Stimulated activated CD4-positive, alpha-beta T cell treated with anti-CD3 and anti-CD28 coated beads, Interleukin-1b, Interleukin-23, amount 100 ng/mL, for 4 hours (primary cell): ENCODE measurements at places on chromosomes 16 and 17.

GRCh38 chr16:87178177-87178863, 138.9 kb downstream of the C16orf95 start:
- no peak for DNase-seq

DNA sequence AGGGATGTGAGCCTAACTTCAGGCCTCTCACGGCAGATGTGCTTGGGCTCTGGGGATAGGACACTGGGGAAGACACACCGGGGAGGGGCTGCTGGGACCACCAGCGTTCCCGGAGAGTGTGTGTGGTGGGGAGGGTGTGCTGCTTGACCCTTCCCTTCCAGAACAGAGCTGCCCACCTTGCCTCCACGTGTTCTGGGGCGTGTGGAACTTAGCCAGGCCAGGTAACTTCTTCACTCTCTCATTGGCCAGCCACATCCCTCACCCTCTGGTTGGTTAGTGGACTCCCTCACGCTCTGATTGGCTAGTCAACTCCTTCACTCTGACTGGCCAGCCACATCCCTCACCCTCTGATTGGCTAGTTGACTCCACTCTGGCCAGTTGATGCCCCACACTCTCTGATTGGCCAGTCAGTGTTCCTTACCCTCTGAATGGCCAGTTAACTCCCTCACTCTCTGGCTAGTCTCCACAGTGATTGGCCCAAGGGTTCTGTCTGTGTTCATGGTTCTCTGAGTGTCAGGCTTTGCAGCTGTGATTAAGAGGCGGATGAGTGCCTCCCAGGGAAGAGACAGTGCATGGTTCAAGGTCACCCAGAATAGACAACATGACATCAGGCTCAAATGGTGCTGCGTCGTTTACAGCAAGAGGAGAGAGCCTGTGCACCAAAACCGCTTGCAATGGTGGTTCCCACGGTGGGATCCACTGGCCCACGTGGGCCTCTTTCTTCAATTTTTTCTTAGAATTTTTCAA, 10.0 kb downstream of the TMEM235 start:
- no peak for DNase-seq

- DNase-seq: peak; percentile 46
Observed at GRCh38 chr16:9090101-9090959, 1.1 kb upstream of the HAPSTR1 start.

DNA sequence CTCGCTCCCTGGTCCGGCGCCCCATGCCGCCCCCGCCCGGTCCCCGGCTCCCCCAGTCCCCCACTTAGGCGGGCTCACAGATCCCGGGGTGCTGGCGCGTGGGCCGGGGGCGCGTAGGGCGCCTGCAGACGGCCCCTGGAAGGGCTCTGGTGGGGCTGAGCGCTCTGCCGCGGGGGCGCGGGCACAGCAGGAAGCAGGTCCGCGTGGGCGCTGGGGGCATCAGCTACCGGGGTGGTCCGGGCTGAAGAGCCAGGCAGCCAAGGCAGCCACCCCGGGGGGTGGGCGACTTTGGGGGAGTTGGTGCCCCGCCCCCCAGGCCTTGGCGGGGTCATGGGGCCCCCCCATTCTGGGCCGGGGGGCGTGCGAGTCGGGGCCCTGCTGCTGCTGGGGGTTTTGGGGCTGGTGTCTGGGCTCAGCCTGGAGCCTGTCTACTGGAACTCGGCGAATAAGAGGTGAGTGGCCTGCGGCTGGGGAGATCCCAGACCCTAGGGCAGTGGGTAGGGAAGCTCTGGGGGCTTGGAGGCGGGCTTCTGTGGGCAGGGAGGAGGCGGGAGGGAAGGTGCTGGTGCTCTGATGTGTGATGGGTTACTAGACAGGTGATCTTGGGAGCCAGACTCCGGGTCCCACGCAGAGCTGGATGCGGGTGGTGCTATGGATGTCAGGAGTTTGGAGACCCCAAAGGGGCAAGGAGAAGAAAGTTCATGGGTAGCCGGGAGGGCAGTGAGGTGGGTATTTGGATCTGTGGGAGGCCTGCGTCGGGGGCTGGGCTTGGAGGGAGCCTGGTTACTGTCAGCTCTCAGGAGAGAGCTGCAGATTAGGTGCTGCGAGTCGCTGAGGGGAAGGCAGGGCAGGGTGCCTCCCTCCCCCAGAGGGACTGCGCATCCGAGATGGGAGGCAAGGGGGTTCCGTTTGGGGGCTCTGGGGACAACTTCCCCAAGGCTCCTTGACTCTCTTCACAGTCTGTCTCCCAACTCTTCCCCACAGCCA, 560 bp downstream of the EFNB3 start:
- no peak for DNase-seq

DNA sequence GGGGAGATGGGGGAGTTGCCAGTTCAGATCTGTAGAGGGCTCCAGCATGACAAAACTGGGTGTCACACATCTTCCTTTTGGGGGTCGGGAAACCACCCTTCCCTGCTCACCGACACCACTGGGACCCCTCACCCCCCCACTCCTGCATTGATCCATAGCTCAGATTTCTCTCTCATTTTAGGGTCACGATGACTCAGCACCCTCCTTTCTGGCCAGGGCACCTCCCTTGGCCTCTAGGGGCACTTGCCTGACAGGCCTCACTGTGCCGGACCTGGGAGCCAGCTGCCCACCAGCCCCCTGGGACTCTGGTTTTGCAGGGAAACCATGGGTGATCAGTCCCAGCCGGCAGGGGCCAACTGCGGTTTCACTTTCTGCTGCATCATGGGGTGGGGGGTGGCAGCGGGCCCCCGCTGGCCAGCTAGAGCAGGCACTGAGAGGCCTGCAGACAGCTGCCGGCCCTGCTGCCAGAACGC, 239.4 kb downstream of the MRTFB start:
- DNase-seq: no peak

GRCh38 chr17:64399071-64399766, 8.6 kb upstream of the PECAM1 start:
- no peak for DNase-seq

DNA sequence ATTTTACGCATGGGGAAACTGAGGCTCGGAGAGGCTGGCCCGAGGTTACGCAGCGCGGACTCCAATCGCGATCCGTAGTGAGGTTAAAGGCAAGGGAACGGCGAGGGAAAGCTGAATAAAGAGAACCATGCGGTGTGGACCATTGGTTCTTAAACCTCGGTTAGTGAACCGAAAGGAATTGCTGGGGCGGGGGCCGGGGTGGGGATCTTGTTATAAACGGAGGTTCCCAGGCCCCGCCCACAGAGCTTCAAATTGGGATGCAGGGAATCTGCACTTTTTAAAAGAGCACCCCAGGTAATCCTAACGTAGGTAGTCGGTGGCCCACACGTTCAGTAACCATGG, 524 bp downstream of the IQCK start:
- DNase-seq: no peak

- no peak for DNase-seq
Observed at GRCh38 chr17:44956998-44957981, 9.7 kb upstream of the KIF18B start.

GRCh38 chr16:88727871-88728270, 21.6 kb downstream of the CTU2 start:
- no peak for DNase-seq

GRCh38 chr17:18230288-18231141, 5.1 kb downstream of the LLGL1 start:
- DNase-seq: no peak

DNA sequence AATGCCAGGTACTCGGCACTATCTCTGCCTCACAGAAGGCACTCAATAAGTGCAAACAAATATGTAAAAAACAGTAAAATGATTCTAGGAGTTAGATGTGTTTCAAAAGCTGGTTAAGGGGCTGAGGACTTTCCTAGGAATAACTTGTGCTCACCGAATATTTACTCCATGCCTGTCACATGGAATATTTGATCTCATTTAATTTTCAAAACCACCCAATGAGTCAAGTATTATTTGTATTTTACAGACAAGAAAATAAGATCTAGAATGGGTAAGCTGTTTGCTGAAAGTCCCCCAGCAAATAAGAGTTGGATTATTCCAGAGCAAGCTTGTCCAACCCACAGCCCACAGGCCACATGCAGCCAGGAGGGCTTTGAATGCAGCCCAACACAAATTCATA, 34.6 kb upstream of the LYRM9 start:
- no peak for DNase-seq

- no peak for DNase-seq
Observed at GRCh38 chr17:488993-489757, 136.6 kb upstream of the RPH3AL start.

GRCh38 chr16:46787909-46788308, 39.8 kb upstream of the MYLK3 start:
- no peak for DNase-seq

GRCh38 chr17:353213-353837, 718 bp upstream of the RPH3AL start:
- DNase-seq: no peak

DNA sequence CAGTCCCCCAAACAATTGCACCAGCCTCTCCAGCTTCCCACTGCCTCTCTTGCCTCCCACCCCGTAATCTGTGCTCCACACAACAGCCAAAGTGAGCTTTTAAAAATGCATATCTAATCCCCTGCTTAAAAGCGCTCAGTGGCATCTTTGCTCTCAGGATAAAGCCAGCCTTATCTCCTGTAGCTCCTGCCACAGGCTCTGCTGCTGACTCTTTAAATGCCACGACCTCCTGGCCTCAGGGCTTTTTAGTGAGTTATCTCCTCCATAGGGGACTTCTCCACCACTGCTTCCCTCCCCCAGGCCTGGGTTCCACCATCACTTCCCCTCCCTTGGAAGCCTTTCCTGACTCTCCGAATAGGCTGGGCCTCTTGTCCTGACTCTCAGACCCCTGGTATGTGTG, 98.6 kb downstream of the GNAO1 start:
- DNase-seq: no peak

DNA sequence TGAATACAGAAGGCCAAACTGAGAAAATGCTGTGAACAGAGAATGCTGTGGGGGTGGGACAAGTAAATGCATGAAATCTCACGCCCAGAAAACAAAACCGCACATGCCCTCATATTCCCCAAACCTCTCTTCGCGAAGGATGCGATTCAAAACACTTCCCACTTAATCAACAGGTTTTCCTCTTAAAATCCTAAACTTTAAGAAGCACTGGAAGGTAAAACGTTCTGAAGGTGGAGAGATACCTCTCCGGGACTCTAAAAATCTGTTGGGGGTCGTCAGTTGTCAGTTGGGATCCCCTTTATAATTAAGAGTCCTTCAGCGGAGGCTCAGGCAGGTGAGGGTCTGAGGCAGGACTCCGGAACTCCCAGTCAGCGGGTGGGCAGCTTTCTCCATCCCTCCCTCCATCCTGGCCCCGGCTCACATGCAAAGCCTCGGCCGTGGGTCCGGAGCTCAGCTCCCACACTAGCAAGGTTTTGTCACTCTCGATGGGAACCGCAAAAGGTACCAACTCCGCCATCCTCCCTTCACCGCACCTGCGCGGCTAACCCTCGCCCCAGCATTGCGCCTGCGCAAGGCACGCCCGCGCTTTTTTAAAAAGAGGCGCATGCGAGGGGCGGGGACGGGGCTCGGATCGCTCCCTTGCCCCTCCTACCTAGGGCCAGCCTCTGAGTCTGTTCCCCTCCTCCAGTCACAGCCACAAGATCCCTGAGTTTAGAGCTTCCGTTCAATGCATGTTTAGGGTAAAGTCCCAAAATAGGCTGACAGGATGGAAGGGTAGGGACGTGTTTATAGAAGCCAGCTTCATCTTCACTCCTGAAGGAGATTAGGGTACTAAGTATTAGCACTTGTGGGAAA, at the start of gene RDM1:
TSS of gene RDM1 (minus strand) at position 563 of the 855 bp plus-strand sequence. CDS start at position 517, 46 bp downstream.
- peak; percentile 73 for DNase-seq

GRCh38 chr17:60781880-60782412, 104.3 kb downstream of the BCAS3 start:
- DNase-seq: no peak

DNA sequence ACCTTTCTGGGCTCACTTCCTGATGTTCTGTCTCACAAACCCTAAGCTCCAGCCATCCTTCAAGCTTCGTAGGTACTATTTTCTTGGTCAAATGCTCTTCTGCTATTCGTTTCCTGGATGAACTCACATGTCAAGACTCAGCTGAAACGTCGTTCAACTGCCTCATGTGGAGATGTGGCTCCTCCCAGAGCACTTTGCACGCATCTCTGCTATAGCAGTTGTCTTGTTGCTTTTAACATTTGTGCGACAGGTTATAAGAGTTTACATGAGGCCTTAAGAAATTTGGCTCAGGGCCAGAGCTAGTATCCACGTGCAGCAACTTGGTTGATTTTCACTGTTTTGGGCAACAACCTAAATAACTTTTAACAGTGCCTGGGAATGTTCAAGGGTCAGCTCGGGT, 2.8 kb upstream of the KRT40 start:
- no peak for DNase-seq

DNA sequence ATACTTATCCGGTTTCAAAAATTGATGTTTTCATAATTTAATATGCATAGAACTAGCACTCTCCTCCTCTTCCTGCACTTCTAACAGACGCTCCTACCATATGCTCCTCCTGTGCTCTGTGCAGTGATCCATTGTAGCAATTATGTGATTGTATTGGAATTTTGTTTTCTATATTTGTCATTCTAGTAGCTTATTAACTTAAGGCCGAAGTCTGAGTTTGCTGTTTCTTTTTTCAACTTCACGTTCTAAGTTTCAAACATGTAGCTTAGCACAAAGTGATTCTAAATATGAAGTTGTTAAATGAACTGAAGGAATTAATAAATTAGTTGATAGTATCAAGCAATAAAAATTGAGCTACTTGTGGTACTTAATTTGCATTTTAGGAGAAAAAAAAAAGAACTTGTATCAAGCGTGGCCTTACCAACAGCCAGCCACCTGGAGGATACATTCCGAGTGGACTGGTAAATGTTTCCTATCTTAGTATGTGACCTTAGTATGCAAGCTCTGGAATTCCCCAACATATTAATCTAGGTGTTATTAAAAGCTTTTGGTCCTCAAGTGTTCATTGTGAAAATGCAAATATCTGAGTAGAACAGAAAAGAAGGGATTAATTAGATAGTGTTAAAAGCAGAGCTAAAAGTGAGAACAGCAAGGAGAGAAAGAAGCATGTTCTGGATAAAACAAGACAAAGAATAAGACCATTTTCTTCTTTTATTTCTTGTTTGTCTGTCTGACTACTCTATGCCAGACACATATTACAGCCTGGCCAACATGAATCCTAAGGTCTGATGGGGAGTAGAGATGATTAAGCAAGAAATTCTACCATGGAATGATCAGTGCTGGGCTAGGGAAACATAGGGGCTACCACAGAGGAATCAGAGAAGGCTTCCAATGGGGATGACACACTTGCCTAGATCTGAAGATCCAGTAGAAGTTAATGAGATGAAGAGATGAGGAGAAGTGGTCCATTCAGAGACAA, 290.4 kb upstream of the MON1B start:
- DNase-seq: no peak

DNA sequence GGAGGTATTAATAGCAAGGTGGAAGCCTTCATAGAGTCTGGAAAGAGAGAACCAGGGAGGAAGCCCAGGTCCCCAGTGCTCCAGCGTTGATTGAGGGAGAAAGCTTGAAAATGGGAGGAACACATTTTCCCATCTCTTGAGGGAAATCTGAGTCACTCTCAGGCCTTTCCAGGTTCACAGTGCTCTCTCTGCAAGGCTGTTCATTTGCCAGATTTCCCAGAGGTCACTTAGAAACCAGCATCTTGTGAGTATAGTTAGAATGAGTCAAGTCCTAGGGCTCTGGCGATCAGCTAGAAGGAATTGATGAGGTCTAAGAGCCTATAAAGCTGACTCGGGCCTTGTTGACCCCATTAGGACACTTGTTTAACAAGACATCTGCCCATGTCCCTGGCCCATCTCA, 17.7 kb upstream of the ZNF594 start:
- DNase-seq: no peak
